ENCODE measurements at places on chromosomes 7 and 10. TPM values are rescaled to one million over a fixed set of nuclear protein-coding genes. Genes with fewer than 3 reads are reported as not detected.

GRCh38 chr10:111110771-111111170 lies 33.9 kb downstream of the ADRA2A start:
- H3K36me3 ChIP-seq = no peaks in the 10 kb centered on the region
- DNase-seq = no peak
- H3K4me3 ChIP-seq = no peak overlapping the region
- no peaks in the 10 kb centered on the region for H3K27me3 ChIP-seq
- H3K27ac ChIP-seq = no peak overlapping the region

Gene SEMA4G
- total RNA-seq = 109 TPM

Gene PLEKHS1
- total RNA-seq = 10.1 TPM

Gene RBP4
- 10.3 TPM for total RNA-seq

Data from transverse colon (tissue), 4 donors.